SJSA1 (cell line): ENCODE measurements at places on chromosomes 7 and 10. TPM values are rescaled to one million over a fixed set of nuclear protein-coding genes. Genes with fewer than 3 reads are reported as not detected.

SLC13A1 gene
- 0.09 and 0.84 TPM in 2 replicates for total RNA-seq

TFR2 gene
- not detected in 2 replicates for total RNA-seq

ZNF488 gene
- 0.09 and 1.2 TPM in 2 replicates for total RNA-seq

TNS3 gene
- 56.9 and 92.5 TPM in 2 replicates for total RNA-seq

MEOX2 gene
- not detected in 2 replicates for total RNA-seq

CLRN3 gene
- not detected in 2 replicates for total RNA-seq

GARIN1A gene
- total RNA-seq, result 0.68 TPM in 1 of 2 replicates, not detected in the other

POLL gene
- total RNA-seq, result 7.2 and 9.8 TPM in 2 replicates

CLDN4 gene
- 0.16 TPM in 1 of 2 replicates, not detected in the other for total RNA-seq

C10orf67 gene
- not detected in 2 replicates for total RNA-seq

AGMO gene
- total RNA-seq, result not detected in 2 replicates

LRRC4 gene
- 0.34 and 1.4 TPM in 2 replicates for total RNA-seq

AQP1 gene
- total RNA-seq, result 0.18 TPM in 1 of 2 replicates, not detected in the other

SPACDR gene
- 0.66 TPM in 1 of 2 replicates, not detected in the other for total RNA-seq

EBLN1 gene
- not detected in 2 replicates for total RNA-seq

PAPOLB gene
- not detected in 2 replicates for total RNA-seq

ATE1 gene
- total RNA-seq, result 18.8 and 24.7 TPM in 2 replicates

NEUROG3 gene
- not detected in 2 replicates for total RNA-seq

VGF gene
- total RNA-seq, result not detected in 2 replicates

C10orf62 gene
- not detected in 2 replicates for total RNA-seq

ZDHHC6 gene
- 13.8 and 24.5 TPM in 2 replicates for total RNA-seq

SRRM3 gene
- 0.24 TPM in 1 of 2 replicates, not detected in the other for total RNA-seq

ASZ1 gene
- total RNA-seq, result not detected in 2 replicates

DPYSL4 gene
- 1.3 TPM in 1 of 2 replicates, not detected in the other for total RNA-seq

PILRA gene
- total RNA-seq, result 0.18 and 1.7 TPM in 2 replicates

ABCB1 gene
- 3.0 and 4.9 TPM in 2 replicates for total RNA-seq

AGBL3 gene
- 0.03 and 0.37 TPM in 2 replicates for total RNA-seq

CYP3A4 gene
- total RNA-seq, result not detected in 2 replicates

TRPV6 gene
- total RNA-seq, result under 0.01 TPM in 1 of 2 replicates, not detected in the other

SLC35G1 gene
- 15.4 and 16.0 TPM in 2 replicates for total RNA-seq

NODAL gene
- not detected in 2 replicates for total RNA-seq

AGAP9 gene
- 1.0 and 2.0 TPM in 2 replicates for total RNA-seq

ERCC6 gene
- 7.4 and 11.5 TPM in 2 replicates for total RNA-seq

TMEM236 gene
- 0.08 TPM in 1 of 2 replicates, not detected in the other for total RNA-seq

RARRES2 gene
- not detected in 2 replicates for total RNA-seq

C1QL3 gene
- 0.05 TPM in 1 of 2 replicates, not detected in the other for total RNA-seq

SDK1 gene
- 8.7 and 33.8 TPM in 2 replicates for total RNA-seq

OR13A1 gene
- not detected in 2 replicates for total RNA-seq

NRP1 gene
- 63.0 and 85.9 TPM in 2 replicates for total RNA-seq

HMX3 gene
- total RNA-seq, result 10.8 and 10.9 TPM in 2 replicates

MYOF gene
- 198 and 300 TPM in 2 replicates for total RNA-seq

CC2D2B gene
- total RNA-seq, result 0.08 TPM in 1 of 2 replicates, not detected in the other

GBX1 gene
- total RNA-seq, result not detected in 2 replicates

FKBP6 gene
- not detected in 2 replicates for total RNA-seq

ACSL5 gene
- 1.1 and 3.2 TPM in 2 replicates for total RNA-seq

ZPBP gene
- total RNA-seq, result not detected in 2 replicates

ZMIZ2 gene
- total RNA-seq, result 6.7 and 6.8 TPM in 2 replicates

PLXNA4 gene
- total RNA-seq, result not detected in 2 replicates
